Head of caudate nucleus (tissue), 42 donors: ENCODE measurements at places on chromosomes 4 and X.

DNA sequence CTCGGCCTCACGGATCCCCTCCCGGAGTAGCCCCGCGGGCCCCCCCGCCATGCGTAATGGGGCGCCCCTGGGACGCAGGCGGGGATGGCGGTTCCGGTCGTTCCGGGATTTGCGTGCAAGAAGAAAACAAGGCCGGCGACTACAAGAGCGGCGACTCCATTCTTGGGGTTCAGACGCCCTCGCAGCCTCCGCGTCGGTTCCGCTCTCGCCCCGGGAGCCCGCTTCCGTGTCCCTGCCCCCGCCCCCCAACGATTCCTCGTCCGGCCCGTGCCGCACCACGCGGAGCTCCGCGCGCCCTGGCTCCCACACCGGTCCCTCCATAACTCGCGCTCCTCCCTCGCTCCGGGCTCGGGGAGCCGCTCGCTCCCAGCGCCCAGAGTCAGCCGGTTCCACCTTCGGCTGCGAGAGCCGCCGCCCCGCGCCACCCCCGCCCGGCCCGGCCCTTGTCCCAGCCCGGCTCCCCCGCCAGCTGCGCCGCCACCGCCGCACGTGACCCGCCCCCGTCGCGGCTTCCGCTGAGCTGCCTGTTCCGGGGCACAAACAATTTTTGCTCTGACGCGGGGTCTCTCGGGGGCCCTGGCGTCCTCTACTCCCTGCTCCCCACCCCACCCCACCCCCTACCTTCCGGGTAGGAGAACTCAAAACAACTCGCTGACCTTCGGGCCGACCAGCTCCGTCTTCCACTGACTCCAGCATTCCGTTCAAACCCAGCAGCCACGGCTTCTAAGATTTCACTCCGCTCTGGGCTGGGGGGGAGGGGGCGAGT is 78.8 kb upstream of the BCOR start:
- peak; percentile 62 for DNase-seq

- no peak for DNase-seq
Observed at GRCh38 chrX:57906790-57907189, 3.5 kb downstream of the ZXDA start.

DNA sequence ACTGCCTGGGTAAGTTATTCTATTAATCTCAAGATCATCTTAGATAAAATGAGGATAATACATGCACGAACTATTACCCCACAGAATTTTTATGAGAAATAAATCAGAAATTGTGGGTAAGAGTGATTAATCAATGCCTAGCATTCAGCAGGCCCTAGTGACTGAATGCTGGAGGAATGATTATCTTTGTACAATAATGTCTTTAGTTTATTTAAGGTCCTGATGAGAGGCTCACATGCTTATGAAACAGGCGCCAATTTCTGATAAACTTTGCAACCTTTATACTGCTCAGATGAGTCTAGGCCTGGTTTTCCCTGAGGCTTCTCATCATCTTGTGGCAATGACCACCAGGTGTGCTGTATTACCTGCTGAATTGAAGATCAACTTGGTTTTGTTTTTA is 27.8 kb upstream of the BMP2K start:
- no peak for DNase-seq

DNA sequence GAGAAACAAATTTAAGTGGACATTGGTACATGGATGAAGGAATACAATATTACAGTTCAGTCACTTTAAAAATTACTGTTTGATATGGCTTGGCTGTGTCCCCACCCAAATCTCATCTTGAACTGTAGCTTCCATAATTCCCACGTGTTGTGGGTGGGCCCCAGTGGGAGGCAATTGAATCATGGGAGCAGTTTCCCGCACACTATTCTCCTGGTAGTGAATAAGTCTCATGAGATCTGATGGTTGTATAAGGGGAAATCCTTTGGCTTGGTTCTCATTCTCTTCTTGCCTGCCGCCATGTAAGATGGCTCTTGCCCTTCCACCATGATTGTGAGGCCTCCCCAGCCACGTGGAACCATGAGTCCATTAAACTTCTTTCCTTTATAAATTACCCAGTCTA is 804.2 kb upstream of the FRG1 start:
- DNase-seq: no peak

DNA sequence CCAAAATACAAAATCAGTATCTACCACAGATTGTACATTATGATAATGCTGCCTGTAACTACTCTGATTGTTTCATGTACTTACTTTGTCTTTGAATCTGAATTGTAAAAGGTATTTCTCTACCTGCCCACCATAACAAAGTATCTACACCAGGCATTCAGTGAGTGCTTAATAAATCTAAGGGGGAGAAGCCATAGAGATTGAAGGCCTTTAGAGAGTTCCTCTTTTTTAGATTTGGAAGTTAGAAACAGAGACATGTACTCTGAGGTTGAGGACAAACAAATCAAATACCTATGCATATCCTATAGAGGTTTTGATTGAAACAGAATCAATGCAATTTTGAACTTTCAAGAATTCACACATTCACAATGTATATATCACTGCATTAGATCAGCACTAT is 42.7 kb downstream of the SAT1 start:
- no peak for DNase-seq

DNA sequence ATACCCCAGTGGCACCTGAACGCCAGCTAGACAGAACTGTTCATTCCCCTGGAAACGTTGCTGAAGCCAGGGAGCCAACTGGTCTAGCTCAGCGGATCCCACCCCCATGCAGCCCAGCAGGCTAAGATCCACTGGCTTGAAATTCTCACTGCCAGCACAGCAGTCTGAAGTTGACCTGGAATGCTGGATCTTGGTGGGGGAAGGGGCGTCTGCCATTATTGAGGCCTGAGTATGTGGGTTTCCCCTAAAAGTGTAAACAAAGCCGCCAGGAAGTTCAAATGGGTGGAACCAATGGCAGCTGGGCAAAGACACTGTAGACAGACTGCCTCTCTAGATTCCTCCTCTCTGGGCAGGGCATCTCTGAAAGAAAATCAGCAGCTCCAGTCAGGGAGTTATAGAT is 213.0 kb downstream of the NKX6-1 start:
- no peak for DNase-seq
